Naive thymus-derived CD4-positive, alpha-beta T cell (primary cell): ENCODE measurements at places on chromosomes 16 and 17. TPM values are rescaled to one million over a fixed set of nuclear protein-coding genes. Genes with fewer than 3 reads are reported as not detected.

GRCh38 chr16:62190426-62190825 is 154.2 kb upstream of the CDH8 start:
- no peak for DNase-seq

- no peak for DNase-seq
These were observed 424 bp downstream of the YBX2 start for GRCh38 chr17:7293816-7294613.

GRCh38 chr16:78485188-78485916 is 385.9 kb downstream of the WWOX start:
- DNase-seq: no peak

GRCh38 chr16:86462334-86463084 is 47.8 kb upstream of the FOXF1 start:
- no peak for DNase-seq

GRCh38 chr17:4708436-4708835 is 2.0 kb upstream of the ARRB2 start:
- DNase-seq: peak; percentile 51

- no peak for DNase-seq
These were observed 86.1 kb upstream of the SALL1 start for GRCh38 chr16:51237207-51237606.

DNA sequence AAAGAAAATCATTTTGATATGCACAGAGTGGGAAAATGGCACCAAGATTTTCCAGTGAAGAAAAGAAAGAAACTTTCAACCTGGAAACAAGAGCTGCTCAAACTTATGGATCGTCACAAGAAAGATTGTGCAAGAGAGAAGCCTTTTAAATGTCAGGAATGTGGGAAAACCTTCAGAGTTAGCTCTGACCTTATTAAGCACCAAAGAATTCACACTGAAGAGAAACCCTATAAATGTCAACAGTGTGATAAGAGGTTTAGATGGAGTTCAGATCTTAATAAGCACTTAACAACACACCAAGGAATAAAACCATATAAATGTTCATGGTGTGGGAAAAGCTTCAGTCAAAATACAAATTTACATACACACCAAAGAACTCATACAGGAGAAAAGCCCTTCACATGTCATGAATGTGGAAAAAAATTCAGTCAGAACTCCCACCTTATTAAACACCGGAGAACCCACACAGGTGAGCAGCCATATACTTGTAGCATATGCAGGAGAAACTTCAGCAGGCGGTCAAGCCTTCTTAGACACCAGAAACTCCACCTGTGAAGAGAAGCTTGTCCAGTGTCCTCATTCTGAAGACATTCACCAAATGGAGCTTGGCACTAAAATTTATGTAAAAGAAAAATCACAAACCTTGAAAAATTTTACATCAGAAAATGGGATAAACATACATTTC is 12.2 kb downstream of the ZNF75A start:
- DNase-seq: no peak

DNA sequence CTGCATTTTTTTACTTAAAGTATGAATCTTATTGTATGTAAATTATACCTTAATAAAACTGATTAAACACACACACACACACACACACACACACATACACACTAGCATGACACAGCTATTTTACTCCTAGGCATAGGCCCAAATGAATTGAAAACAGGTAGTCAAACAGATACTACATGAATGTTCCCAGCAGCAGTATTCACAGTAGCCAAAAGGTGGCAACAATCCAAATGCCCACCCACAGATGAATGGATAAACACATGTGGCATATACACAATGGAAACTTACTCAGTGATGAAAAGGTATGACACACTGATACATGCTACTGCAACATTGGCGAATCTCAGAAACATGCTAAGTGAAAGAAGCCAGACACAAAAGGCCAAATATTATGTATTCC is 223.5 kb downstream of the CYB561 start:
- DNase-seq: no peak

- DNase-seq: peak; percentile 36
These were observed 229.8 kb downstream of the CPPED1 start for GRCh38 chr16:12573730-12574383.

DNA sequence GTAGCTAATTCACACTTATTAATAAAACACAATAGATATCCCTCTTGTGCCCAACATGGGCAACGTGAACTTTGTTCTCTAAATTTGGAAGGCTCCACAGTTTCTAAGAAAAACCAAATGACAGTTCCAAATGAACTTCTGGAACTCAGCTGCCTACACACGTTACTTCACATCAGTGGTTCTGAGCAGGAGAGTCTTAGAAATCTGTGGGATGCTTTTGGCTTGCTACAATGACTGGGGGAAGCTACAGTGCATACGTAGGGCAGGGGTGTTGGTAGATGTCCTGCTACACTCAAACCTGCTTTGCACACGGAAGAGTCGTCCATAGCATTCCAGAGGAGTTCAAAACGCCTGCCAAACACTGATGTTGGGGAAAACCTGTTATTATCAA is 8.0 kb downstream of the TXNDC11 start:
- DNase-seq: no peak

DNA sequence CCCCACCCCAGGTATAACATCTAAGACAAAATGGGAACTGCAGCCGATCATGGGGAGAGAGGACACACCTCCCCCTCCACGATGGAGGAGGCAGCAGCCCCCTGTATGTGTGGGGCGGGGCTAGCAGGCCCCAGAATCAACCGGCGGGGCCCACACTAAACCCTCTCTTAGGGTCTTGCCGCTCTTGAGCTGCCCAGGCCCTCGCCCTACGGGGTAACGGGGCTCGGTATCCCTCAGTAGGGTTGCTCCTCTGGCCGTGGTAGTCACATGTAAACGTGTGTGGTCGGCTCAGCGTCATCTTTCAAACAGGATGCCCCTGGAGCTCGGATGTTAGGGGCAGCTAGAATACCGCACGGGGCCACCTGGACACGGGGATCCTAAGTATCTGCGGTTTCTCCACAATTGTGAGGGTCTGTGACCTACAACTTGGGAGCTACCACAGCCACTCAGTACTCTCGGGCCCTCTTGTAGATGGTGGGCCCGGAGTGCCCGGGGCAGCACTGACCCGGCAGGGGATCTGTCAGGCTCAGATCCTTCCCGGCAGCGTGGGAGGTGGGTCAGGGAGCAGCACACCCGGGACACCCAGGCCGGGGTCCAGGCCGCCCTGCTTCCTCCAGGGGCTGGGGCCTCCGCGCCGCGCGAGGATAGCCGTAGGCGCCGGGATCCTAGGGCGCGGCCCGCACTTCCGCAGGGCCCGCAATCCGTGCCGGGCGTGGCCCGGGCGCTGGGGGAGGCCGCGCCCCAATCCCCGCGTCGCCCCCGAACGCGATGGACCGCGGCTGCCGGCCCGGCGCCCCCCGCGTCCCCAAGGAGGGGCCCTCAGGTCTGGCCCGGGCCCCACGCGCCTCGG is 781 bp downstream of the ARHGDIA start:
- DNase-seq: no peak

DNA sequence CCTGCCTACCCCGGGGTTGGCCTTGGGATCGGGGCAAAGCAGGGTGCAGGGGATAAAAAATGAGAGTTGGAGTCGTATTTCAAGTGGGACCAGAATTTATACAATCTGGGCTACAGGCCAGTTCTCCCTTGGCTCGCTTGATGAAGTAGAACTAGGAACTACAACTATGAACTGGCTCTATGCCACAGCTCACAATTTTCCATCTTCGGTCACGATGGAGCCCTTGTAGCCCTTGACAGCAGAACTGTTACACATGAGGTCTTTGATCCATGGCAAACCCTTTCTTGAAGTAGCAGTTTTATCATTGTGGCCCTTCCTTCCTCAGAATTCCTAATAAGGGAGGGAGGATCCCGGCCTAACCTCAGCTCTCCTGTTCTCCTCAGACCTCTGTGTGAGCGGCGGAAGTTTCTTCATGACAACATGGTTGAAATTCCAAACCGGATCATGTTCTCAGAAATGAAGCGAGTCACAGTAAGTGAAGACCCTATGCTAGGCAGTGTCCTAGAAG is 17.1 kb downstream of the LIG3 start:
- no peak for DNase-seq

DNA sequence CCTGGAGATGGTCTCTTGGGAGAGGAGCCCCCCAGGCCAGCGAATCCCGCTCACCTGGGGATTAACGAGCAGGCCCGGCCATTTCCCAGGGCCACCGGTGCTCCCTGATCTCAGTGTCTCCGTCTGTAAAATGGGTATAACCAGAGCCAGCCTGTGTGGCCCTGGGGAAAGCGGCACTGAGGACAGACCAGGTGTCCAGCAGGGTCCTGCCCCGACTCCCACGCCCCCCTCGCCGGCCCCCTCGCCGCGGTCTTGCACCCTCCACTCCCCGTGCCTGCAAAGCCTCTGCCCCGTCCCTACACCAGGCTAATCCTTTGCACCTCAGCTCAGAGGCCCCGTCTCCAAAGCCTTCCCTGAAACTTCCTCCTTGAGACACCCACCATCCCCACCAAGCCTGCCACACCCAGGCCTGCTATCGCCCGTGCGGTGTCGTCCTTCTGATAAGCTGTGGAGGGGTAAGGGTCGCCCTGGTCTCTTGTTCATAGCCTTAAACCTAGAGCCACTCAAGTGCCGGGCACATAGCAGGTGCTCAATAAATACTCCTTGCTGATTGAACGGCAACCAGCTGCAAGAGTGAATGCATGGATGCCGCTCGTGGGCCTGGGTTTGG is 259.1 kb downstream of the C16orf95 start:
- no peak for DNase-seq

DNA sequence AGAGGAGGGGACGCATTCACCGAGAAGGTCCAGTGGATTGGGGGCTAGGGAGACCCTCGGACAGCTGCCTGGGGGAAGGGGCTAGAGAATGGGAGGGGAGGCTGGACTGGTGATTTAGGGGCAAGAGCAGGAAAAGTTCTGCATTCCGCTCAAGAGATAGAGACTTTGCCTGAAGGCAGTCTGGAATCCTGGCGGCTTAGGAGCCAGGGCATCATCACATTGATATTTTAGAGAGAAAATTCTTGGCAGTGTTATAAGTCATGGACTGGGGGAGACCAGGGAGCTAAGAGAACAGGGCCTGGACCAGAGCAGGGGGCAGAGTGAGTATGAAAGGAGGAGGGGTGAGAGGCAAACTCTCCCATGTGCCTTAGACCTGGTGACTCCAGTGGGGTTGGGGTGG is 35.8 kb downstream of the MSI2 start:
- DNase-seq: no peak

GRCh38 chr17:82648742-82649331 is 593 bp upstream of the WDR45B start:
- peak; percentile 48 for DNase-seq

- peak; percentile 3 for DNase-seq
These were observed 67.5 kb downstream of the AMFR start for GRCh38 chr16:56357765-56358322.

GRCh38 chr17:34363183-34363661 is at the start of gene CCL1:
Gene CCL1, minus strand, starts transcription at chr17:34363233. Its CDS starts 72 bp downstream, at chr17:34363161.
- no peak for DNase-seq

DNA sequence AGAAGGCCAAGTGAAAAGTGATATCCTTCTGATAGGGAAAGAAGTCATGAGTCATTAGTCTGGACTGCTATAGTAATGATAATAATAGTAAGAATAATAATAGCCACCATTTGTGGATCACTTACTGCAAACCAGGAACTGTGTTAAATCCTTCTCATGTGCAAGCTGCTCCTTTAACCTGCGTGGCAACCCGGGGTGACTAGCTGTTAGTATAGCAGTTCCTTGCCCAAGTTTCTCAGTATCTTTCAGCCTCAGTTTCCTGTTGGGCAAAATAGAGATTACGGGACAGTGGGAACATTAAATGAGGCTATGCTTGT is 129.5 kb downstream of the CDH13 start:
- no peak for DNase-seq

DNA sequence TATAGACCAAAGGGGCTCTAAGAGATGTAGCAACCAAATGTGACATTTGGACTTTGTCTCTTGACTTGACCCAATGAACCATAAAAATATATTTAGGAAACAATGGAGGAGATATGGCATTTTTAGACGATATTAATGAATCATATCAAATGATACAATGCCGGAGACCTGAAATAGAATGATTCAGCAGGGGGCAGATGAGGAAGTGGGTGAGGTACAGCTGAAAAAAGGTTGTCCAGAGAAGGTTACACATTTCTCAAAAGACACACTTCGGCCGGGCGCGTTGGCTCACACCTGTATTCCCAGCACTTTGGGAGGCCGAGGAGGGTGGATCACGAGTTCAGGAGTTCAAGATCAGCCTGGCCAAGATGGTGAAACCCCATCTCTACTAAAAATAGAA is 16.5 kb upstream of the SNN start:
- DNase-seq: no peak

GRCh38 chr16:10849736-10850477 is 27.1 kb upstream of the CIITA start:
- DNase-seq: no peak

DNA sequence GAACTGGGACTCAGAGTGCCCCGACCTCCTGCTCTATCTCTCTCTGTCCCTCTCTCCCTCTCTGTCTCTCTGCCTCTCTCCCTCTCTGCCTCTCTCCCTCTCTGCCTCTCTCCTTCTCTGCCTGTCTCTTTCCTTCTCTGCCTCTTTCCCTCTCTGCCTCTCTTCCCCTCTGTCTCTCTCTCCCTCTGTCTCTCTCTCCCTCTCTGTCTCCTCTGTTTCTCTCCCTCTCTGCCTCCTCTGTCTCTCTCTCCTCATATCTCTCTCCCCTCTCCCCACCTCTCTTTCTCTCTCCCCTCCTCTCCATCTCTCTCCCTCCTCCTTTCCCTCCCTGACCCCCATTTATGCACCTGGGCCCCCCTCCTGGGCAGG is 32.7 kb downstream of the TNFRSF13B start:
- no peak for DNase-seq

KCNJ16 gene
- polyA plus RNA-seq: not detected

LITAF gene
- 525 TPM for polyA plus RNA-seq

GSDMA gene
- 0.61 TPM for polyA plus RNA-seq

PRR35 gene
- not detected for polyA plus RNA-seq

LLGL2 gene
- 12.8 TPM for polyA plus RNA-seq

MED1 gene
- 20.6 TPM for polyA plus RNA-seq

CCL8 gene
- not detected for polyA plus RNA-seq

SPATA22 gene
- not detected for polyA plus RNA-seq

NPIPA2 gene
- not detected for polyA plus RNA-seq

KRT25 gene
- not detected for polyA plus RNA-seq

NPIPB6 gene
- polyA plus RNA-seq: not detected

HSF5 gene
- polyA plus RNA-seq: 1.1 TPM

KRT33A gene
- not detected for polyA plus RNA-seq

TMEM11 gene
- 47.9 TPM for polyA plus RNA-seq

TSPOAP1 gene
- polyA plus RNA-seq: 0.20 TPM
